ENCODE measurements at places on chromosomes 7 and 10.

GRCh38 chr10:390449-391100 is 255.3 kb downstream of the ZMYND11 start:
- DNase-seq = no peak

GRCh38 chr7:136931169-136931867 is 62.9 kb downstream of the CHRM2 start:
- DNase-seq = no peak

GRCh38 chr10:34423673-34424625 is 391.1 kb downstream of the PARD3 start:
- no peak for DNase-seq

DNA sequence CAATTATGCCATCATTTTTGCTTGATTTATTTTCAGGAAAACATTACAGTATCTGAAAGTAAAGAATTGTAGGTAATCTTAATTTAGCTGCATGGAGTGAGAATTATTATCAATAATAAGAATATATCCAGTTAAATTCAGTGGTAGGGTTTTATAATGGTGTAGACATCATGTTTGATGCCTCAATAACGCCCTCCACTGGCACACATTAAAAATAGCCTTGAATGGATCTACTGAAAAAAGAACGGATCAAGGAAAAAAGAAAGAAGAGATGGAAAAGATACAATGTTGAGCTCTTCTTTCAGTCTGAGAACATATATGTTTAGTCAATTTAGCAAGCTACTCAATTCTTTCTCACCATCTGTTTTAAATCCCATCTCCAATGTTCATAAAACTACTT is 319.2 kb downstream of the CDC14C start:
- no peak for DNase-seq

DNA sequence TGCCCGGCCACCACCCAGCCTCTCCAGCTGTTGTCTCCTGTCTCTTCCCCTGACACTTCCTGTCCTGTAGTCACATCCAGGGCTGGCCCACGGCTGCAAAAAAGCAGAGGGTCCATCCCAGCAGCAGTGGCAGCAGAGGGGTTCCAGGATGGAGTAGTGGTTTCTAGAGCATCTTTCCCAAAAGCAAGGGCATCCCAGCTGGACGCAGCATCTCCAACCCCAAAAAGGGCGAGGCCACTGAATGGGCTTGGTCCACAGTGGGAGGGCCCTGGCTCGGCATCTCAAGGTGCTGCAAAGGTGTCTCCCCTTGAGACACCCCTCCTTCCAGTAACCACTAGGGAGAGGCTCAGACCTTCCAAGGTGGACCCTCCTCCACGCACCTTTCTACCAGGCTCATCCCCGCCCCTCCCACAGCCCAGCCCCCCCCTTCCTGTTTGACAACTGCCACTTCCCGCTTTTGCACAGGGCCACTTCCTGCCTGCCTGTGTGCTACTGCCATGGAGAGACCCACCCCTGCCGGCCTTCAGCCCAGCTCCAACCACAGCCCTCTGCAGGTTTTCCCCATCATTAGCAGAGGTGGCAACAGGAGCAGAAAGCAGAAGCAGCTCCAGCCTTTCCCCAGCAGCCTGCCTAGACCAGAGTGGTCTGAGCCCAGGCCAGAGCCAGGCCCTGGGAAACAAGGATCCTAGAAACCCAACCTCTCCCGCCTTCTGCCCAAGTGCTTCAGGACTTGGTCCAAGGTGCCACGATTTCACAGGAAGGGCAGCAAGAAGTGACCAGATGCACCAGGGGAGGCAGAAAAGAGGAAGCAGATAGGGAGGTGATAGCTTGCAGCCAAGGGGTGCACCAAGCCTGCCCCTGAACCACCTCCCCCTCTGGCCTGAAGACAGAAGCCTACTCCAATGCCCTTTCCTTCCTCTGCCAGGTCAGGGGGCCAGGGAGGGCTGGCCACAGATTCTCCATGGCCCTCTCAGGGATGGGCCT is 8.6 kb downstream of the CAMK2G start:
- no peak for DNase-seq

DNA sequence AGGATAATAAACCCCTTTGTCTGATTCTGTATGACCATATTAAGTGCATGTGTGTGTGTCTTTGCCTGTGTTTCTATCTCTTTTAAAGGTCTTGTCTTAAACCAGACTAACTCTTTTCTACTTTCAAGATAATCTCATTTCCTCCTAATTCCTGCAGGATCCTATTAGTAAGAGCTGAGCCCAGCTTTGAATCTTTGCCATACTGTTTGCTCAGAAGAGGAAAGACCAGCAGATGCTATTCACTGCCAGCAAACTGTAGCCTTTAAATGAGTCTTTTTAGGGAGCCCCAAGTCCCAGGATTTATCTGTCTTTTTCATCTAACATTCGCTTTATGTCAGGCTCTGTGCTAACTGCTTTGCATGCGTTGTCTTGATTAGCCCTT is 2.9 kb downstream of the GPR158 start:
- DNase-seq = no peak

- no peak for DNase-seq
Observed at GRCh38 chr7:130669085-130669700, 645 bp upstream of the COPG2 start.

DNA sequence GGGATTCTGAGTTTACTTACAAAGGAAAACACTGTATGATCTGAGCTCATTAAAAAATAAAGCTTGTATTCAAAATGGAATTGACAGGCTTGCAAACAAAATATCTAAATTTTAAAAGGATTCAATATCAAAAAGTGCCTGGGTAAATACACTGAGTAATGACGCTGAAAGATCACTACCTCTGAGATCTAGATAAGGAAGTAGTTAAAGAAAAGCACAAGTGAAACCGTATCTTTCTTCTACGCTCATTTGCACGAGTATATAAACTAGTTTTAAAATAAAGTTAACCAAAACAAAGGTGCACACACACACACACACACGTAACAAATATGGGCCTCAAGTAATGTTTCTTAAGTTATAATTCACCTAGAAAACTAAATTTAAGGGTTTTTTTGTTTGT is 93.4 kb downstream of the SNX13 start:
- DNase-seq = no peak

DNA sequence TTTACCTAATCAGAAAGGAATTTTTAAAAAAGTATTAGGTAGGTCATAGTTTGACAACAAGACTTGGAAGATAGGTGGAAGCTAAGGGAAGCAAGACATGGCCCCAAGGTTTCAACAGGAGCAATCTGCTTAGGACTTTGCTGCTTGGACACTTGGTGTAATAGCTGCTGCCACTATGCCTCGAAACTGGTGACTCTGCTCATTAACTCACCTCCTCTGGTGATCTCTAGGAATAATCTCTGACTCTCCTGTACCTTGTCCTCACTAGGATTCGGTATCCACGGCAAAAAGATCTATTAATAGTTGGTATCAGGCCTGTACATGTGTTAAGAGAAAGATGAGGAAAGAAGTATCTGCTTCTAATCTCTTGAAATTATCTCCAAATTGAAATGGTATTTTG is 53.1 kb downstream of the PTEN start:
- no peak for DNase-seq

DNA sequence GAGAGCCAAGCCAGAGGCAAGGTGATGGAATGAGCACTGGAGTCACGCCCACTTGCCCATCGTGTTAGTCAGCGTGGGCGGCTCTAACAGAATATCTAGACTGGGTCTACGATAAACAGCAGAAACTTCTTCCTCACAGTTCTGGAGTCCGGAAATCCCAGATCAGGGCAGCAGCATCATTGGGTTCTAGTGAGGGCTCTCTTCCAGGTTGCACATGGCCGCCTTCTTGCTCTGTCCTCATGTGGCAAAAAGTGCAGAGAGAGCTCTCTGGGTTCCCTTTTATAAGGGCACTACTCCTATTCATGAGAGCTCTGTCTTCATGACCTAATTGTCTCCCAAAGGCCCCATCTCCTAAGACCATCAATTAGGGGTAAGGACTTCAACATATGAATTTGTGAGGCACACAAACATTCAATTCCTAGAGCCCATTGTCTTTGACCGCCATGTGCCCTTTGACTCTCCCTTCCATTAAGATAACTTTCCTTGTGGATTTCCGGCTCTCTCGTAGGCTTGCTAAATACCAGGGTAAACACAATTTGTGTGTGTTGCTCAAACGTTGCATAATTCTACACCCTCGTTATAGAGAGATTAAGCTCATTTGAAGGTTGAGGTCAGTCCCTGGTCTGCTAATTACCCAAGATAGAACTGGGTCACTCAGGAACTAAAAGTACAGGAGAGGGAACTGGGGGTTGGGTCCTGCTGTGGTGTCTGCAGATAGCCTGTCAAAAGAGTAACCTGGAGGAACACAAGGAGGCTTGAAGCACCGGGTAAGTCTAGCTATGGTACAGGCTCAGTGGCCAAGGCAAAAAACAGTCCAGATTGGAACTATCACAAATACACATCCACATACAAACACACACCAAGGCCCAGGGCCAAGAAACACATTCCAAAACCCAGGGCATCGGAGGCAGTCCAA is 28.7 kb upstream of the USP6NL start:
- DNase-seq = no peak

DNA sequence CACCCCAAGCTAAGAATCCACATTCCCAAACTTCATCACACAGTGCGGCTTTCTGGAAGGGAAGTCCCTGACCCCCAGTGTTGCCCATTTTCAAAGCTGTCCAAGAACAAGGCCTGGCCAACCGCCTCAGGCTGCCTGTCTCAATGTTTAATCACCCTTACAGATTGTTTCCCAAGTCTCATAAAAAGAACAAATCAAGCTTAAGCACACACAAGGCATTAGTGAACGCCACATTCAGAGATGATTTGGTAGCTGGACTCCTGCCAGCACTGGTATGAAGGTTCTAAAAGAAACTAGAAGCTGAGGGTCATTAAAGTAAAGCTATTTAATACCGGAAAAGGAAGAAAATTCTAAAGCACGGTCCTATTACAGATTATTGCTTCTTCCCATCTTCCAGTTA is 35.6 kb downstream of the C10orf90 start:
- DNase-seq = no peak

DNA sequence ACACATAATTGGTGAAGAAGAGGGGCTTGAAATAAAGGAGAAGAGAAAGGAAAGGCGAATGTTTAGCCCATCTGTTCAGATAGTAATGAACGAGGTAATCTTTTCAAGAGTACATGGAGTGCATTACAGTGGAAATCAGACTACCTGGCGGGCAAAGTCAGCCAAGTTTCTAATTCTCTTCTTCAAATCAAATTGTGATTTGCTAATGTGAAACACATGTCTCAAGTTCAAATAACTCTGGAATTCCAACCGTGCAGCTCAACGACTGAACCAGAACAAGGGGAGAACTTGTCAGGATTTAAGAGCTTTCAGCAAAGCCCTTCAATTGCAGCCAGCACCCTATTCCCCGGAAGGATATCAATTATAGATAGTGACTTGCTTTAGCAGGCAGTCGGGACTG is 216.9 kb downstream of the GLI3 start:
- DNase-seq = no peak

DNA sequence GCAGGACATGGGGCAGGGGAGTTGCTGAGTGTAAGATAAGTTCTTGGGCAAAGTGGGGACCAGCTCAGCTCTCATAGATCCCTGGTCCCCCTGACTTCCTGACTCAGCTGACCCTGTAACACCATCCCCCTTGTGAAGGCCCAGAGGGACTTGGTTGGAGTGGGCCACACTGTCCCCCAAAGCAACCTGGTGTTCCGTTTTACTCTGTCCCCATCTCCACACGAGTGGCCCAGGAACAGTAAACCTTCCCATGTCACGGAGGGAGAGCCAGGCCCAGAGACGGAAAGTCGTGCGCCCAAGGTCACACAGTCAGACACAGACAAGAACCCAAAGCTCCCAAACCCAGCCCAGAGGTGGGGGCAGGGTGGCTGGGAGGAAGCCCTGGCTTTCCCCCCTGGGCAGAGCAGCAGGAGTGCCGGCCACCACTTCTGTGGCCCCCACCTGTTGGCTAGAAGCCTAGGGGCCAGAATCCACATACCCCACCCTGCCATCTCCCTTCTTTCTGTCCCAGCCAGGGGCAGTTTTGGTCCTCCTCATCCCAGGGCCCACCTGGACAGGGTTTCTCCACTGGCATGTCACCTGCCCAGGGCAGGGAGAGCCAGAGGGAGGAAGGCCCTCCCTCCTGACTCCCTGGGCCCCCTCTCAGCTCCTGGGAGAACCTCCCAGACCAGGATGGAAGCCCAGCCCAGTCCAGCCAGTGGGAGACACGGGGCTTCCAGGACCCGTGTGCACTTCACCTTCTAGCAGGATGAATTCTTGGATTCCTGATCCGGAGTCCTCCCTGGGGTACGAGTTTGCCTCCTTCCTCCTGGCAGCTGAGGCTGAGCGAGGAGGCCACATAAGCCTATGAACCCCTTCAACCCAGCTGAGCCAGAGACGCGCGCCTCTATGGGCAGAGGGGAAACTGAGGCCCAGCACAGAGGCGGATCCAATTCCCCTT is 20.6 kb upstream of the VPS37D start:
- no peak for DNase-seq

- DNase-seq = peak; percentile 23
Observed at GRCh38 chr7:116395141-116395791, 104.3 kb upstream of the CAV2 start.

DNA sequence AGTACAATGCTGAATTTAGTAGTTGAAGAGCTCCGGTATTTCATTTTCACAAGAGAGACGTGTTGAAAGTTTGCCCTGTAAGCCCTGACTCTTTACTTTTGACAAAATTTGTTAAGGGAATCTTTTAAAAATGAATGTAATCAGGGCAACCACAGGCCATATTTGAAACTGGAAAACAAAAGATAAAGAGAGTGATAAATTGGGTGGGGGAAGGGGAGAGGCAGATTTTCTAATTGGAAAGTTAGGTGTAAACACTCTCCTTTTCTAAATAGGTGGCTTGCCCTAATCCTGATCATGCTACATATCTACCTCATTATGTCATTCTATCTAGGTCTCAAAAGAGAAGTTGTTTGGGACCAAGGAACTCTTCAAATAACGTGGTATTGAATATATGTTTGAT is 90.7 kb downstream of the CABCOCO1 start:
- no peak for DNase-seq

DNA sequence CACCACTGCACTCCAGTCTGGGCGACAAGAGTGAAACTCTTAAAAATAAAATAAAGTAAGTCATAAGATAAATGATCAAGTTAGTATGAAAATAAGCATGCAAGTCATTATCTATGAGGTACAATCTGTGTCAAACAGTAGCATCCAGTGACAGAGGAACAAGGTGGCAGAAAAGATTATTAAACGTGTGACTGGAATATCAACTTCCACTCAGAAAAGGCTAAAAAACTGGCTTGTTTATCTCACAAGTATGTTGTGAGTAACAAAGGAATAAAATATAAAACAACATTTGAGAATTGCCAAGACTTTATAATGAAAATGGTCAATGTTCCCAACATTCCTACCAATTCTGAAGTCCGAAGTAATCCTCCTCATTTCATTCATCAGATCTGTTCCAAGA is 30.3 kb downstream of the ITGB1 start:
- DNase-seq = no peak
